ENCODE measurements at places on chromosomes 4 and X.

- no peak for DNase-seq
Measured at GRCh38 chr4:11564021-11564420, 135.3 kb upstream of the HS3ST1 start.

DNA sequence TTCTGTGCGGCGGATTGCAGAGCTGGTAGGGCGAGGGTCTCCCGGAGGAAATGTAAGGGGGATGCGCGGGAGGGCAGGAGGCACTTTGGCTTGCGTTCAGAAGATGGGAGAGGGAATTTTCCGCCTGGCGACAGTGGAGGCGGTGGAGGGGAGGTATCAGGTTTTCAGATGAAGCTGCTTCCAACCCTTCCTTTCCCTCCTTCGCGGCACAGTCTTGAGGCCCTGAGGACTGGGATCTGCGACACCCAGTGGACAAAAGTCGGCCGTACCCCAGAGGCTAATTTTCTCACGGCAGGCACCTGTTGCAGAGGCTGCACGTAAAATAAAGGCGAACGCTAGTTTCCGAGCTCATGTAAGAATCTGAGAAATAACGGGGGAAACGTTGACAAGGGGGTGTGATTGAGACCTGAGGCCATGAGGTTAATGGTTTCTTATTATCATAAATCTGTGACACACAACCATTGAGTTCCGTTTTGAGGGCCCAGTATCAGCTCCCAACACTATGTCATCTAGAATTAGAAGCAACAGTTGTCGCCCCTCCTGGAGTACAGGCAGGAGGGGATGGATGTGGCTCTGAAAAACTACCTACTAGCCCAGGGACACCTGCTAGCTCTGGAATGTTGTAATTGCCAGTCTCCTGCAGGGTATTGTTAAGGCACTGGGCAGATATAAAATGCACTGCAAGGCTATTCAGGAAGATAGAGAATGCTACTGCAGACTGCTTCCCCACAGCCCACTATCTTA lies 1.1 kb downstream of the ZCCHC18 start:
- DNase-seq, result peak; percentile 51

DNA sequence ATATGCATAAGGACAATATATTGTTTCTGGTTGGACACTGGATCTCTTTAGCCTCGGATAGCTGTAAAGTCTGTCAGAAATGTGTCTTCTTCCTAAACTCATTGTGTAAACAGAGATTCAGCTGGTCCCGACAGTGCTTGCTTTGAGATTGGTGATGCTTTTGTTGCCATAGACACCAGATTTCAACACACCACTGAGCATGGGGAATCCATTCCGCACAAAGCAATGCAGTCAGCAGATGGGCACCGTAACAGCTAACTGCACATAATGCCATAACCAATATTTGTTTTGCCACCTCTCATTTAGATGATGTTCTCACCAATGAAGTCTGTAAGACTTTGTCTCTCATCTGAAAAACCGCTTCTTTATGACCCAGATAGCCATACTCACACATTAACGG lies 33.3 kb upstream of the FAM47C start:
- DNase-seq, result no peak

GRCh38 chr4:176575141-176575730 lies 217.5 kb downstream of the VEGFC start:
- no peak for DNase-seq

DNA sequence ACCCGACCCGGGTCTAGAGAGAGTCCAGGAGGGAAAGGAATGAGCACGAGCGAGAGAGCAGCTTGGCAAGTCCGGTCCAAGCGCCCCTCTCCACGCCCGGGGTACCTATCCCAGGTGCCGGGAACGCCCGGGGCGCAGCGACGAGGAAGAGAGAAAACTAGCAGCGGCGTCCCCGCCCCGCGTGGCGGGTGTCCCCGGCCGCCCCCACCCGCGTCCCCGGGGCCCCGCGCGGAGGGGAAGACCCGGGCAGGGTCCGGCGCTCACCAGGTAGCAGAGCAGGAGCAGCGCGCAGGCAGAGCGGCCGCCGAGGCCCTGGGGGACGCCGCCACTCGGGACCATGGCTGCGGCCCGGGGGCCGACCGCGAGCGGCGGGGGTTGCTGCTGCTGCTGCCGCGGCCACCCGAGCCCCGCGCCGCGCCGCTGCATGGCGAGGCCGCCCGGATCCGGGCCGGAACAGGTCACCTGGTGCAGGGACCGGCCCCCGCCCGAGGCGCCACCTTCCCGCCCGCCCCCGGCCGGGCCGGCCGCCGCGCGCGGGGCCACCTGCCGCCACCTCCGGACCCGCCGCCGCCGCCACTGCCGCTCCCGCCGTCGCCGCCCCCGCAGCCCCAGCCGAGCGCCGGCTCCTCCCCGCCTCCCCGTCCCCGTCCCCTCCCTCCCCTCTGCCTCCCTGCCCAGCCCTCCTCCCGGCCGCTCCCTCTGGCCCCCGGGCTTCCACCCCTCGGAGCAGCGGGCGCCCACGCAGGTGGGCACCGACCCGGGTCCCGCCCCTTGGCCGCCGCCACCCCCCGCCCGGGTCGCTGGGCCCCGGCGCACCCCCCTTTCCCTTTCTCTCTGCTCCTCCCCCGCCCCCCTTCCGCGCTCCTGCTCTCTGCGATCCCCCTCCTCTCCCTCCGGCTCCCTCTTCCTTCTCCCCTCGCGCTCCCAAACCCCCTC lies at the start of gene SEL1L3:
Gene SEL1L3, minus strand, starts transcription at position 578 of the 936 bp plus-strand sequence. Its CDS starts 152 bp downstream, at position 426.
- peak; percentile 72 for DNase-seq

GRCh38 chr4:94290245-94290644 lies 52.4 kb downstream of the HPGDS start:
- no peak for DNase-seq

Measured in stimulated activated CD4-positive, alpha-beta T cell treated with anti-CD3 and anti-CD28 coated beads, Interleukin-2, amount 100 ng/mL, for 24 hours (primary cell).